ENCODE measurements at places on chromosomes 7 and 10. TPM values are rescaled to one million over a fixed set of nuclear protein-coding genes. Genes with fewer than 3 reads are reported as not detected.

Gene CCDC172
- not detected for total RNA-seq

Gene SAMD9L
- total RNA-seq: 15.9 TPM

Gene UBE2D1
- total RNA-seq: 14.2 TPM

Gene FANK1
- 6.3 TPM for total RNA-seq

GRCh38 chr10:49387071-49387470 is 8.8 kb downstream of the DRGX start:
- DNase-seq: no peak

DNA sequence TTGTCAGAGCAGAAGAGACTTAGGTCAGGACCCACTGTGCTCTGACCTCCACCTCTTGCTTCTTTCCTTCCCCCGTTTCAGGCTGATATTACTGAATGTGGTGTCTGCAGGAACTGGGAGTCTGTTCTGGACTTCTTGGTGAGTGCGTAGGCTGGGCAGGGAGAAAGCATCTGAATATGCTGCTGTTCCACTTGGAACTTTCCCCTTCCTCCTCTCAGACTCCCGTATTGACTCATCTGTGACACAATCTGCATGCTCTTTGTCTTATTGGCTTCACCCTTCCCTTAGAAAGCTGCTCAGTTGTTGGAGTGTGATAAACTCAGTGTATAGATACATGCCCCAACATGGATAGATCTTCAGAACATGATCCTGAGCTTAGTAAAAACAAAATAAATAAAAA is 137.6 kb upstream of the HABP2 start:
- DNase-seq: no peak

GRCh38 chr7:144050093-144050492 is 1.3 kb downstream of the OR2A5 start:
- DNase-seq: no peak

DNA sequence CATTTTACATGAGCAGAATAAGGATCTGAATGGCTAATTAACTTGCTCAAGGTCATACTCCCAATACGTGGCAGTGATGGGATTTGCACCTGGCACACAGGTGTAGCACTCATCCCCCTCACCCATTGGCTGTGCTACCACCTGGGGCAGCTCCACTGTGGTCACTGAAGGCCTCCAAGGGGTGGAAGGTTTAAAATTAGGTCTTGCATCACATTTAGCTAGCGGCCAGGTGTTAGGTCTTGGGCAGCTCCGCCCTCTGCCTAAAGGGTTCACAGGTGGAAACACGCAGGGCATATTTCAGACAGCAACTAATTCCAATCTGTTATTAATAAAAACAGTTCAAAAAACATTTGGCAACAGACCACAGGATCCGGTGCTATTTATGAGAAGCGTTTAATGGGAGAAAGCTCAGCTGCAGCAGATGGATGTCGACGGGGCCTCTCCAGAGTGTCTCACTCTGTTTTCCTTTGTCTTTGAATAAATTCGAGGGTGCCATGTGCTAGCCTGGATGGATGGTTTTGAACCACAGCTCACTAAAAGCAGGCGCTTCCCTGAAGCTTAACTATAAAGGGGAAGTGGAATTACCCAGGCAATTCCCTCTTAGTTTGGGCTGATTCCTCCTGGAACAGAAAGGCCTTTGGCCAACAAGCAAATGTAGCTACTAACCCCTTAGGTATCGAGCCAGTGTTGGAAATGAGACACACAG is 1017.6 kb downstream of the TYW1 start:
- no peak for DNase-seq

DNA sequence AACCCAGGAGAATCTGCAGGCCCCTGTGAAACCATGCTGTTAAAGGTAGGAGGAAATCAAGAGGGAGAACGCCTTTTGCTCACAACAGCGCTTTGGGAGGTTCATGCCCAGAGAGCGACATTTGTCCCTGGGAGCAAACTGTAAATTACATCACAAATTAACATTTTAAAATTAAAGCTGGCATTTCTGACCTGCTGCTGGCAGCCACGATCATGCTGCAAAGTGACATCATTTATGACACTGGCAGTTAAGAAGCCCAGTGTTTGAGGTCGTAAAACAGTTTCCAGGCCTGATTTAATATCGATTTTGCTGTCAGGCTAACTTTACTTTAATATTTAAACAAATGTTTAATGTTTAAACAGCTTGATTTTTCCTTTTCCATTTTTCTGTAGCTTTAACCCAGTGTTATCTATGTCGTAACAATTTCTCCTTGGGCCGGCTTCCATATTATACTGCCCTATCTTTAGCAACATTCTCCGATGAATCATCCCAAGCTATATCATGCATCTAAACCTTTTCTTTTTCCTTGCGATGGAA is 86.5 kb upstream of the NPVF start:
- no peak for DNase-seq

- DNase-seq: no peak
Measured at GRCh38 chr10:102111276-102111675, 8.9 kb downstream of the LDB1 start.

GRCh38 chr10:43109671-43110249 is 28.5 kb upstream of the CSGALNACT2 start:
- no peak for DNase-seq

DNA sequence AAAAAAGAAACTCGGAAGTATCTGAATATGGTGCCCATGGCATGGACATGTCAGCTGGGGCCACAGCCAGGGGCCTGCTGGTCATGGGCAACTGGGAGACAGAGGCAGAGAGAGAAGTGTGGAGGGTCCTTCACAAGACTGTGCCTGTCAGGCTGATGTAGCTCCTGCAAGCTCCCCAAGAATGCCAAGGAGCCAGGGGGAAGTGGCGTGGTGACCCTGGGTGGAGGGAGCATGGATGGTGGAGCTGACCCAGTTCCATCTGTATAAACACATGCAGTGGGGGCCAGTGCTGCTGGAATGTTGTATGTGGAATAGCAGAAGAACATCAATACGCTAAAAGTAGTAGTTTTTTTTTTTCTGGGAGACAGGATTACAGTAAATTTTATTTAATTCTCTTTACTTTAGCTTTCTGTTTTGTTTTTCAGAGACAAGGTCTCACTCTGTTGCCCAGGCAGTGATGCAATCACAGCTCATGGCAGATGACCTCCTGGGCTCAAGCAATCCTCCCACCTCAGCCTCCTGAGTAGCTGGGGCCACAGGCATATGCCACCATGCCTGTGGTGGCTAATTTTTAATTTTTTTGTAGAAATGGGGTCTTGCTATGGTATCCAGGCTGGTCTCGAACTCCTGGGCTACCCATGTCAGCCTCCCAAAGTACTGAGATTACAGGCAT is 10.5 kb upstream of the ZMIZ2 start:
- DNase-seq: no peak

DNA sequence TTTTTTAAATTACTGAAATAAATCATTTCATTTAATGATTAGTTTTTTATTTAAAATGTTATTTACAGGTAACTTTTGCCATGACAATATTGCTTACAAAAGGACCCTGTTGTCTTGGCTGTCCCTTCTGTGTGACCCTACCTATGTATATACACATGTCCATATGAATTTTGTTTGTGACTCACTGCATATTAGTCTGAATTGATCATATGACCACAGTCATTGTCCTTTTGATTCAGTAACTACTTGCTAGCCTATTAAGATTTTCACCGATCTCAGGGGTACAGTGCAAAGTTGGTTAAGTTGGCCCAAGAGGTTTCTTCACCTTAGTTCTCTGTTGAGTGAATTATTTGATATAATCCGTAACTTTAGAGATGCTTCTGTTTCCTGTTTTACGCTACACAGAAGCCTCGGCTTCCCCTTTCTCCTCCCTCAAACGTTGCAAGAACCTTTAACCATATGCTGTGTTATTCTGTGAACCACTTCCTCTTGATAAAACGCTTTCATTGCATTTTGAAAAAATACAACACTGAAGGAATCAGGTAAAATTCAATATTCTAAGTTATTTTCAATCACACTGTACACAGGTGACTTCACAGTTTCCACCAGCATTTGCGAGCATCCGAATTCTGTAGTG is 43.9 kb downstream of the APBB1IP start:
- DNase-seq: no peak

DNA sequence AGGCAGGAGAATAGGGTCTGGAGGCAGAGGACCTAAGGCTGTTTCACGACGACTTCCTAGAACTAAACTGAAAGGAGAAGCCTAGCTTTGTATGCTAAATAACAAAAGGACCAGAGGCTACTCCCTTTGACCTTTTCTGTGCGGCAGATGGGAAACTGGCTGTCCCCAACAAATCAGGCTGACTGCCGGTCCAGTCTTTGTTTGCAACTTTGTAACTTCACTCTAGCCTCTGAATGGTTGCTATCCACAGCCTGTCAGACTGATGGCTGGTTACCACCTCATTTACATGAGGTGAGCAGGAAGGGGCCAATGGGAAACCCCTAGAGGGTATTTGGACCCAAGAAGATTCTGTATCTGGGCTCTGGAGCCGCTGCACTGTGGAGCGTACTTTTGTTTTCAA is 132.6 kb upstream of the SHH start:
- DNase-seq: peak; percentile 29

DNA sequence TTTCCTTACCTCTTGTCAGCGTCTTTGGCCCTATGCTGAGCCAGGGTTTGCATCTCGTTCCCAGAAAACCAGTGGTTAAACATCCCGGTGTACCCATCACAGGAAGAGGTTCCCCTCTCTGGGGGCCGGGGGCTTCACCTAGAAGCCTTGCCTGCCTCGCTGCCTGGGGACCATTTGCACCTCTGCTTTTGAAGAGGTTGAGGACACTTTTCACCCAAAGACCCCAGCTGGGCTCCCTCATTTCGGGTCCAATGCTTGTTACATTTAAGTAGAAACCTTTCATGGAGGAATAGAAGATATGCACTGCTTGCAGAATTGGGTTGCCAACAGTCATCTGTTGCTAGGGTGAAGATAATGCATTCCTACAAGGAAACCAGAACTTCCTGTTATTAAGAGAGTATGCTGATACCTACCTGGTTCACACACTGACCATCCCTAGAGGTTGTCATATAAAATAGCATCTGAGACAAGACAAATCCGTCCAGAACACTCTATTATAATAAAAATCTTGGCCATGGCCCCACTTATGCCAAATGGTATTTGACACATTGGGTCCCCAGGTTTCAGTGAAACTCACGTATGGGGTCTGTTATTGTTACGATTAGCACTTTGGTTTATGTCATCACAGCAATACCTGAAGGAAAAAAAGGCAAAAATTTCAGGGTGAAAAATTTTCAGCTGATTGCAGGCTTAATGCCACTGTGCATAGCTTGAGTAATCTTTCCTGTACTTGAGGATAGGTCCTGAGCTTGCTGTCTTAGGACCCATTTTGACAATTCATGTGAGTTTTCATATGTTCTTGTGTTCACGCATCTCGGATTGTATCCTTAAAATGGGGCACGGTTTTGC is 917 bp downstream of the ZNF365 start:
- DNase-seq: no peak

DNA sequence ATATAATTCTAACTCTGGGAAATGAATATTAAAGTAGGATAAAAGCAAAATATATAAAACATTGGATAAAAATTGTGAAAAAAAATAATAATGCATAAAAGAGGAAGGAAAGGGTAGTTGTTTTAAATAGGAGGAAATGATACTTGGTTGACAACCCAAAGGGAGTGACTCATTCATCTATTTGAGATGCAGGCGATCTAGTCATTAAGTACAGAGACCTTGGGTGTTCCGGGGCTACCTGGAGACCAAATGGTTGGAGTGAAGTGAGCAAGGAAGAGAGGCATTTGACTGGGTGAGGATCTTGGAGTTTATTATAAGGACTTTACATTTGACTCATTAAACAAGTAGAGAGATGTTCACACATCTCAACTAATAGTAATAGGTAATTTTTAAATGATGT is 111.0 kb downstream of the LRRTM3 start:
- DNase-seq: no peak

DNA sequence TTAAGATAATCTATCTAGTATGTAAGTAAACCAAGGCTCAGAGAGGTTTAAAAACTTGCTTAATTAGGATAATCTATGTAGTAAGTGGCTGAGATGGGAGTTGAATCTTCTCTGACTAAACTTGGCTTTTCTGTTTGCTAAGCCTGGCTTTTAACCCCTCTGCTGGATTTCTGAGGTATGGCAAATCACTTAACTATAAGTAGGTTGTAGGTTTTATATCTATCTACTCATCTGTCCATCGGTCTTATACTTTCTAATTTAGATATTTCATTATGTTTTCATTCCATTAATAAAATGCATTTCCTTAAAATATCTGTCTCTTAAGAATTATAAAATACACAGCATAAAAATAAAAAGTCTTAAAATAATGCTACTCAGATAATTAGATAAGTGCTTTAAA is 59.4 kb downstream of the ST7 start:
- no peak for DNase-seq

DNA sequence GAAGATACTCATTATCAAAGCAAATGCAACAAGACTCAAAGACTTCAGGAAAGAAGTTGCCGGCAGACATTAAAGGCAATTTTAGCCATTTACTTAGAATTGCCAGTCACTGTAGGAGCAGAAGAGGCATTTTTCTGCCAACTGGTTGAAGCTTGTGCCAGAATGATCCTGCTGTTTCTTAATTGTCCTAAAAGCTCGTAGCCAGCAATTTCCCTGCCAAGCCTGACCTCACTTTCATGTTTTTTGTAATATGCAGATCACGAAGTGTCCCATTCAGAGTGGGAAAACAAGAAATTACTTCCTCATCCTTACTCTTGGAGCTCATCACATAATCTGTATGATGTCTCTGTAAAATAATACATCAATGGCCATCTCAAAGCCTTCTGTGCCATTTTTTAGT is 130.9 kb upstream of the ANKRD1 start:
- DNase-seq: peak; percentile 56

DNA sequence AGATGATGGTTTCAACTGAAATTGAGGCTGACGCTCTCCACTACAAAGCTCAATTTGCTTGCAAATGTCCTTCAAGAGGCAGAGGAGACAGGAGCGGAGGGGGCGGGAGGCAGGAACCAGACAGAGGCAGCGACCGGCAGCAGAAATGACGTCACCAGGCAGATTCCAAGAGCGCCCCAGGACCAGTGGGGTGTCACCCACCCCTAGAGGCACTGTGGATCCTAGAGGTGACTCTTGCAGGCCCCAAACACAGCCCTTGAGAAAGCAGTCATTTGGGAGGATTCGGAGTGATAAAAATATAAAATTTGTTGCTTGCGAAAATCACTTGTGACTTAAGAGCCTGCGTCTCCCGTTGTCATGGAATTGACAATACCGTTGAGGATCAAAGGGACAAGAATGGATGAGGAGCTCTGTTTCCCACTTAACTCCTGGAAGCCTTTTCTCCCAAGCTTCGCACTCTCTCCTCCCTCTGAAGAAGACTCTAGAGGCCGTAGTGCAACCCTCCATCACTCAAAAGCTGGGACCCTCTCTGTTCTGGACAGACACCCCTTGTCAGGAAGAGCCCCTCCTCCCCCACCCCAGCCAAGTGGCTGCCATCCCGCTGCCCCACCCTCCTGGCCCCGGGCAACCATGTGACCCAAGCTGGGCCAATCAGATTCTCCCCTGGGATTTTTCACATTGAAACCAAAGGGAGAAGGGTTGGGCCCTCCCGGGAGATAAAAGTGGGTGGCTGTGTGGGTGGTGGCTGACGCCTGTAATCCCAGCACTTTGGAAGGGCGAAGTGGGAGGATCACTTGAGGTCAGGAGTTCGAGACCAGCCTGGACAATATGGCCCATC is 16.3 kb upstream of the SLC29A4 start:
- DNase-seq: no peak

GRCh38 chr7:137934941-137935883 is 66.7 kb downstream of the CREB3L2 start:
- DNase-seq: no peak

GRCh38 chr7:156460858-156461627 is 179.5 kb upstream of the RNF32 start:
- DNase-seq: no peak
